ENCODE measurements at places on chromosomes 1 and 21. TPM values are rescaled to one million over a fixed set of nuclear protein-coding genes. Genes with fewer than 3 reads are reported as not detected.

GRCh38 chr1:229625071-229625914 is 629 bp downstream of the TAF5L start:
- DNase-seq = no peak

- no peak for DNase-seq
Measured at GRCh38 chr1:230702934-230703678, 10.8 kb downstream of the AGT start.

CFAP45 gene
- total RNA-seq = 0.73 TPM

DNA sequence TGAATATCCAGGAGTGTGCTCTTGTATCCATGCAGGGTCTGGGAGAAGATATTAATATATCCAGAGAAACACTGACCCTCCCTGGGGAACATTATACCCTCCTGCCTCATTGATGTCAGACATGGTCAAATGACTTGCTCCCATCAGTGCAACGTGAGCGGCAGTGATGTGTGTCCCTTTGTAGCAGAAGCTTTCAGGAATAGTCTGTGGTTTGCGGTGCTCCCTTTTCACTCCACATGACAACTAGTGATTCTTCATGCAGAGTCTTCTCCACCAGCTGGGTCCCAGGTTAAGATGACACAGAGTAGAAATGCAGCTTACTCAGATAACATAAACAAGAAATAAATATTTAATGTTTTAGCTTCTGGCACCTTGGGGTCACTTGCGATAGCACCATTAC is 31.9 kb upstream of the LYPD8 start:
- DNase-seq = no peak
